Skeletal muscle cell (primary cell): ENCODE measurements at places on chromosomes 6 and 20.

DNA sequence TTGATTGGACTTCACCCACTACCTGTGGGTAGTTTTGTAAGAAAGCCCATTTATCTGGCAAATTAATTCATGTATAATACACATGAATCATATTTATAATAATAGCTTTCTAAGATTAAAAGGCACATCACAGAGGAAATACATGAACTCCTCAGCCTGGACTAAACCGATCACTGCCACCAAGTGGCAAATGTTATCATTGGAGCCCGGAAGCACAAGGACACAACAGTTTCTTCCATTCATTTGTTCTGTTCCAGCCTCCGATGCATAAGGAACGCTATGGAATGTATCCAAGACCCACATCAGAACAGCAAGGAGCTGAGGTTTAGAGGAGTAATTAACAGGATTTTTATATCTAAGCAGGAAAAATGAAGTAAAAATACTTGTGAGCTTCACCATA, 13.9 kb upstream of the IPCEF1 start:
- no peak for DNase-seq

GRCh38 chr20:62504323-62504722, 28.5 kb upstream of the GATA5 start:
- DNase-seq: no peak

DNA sequence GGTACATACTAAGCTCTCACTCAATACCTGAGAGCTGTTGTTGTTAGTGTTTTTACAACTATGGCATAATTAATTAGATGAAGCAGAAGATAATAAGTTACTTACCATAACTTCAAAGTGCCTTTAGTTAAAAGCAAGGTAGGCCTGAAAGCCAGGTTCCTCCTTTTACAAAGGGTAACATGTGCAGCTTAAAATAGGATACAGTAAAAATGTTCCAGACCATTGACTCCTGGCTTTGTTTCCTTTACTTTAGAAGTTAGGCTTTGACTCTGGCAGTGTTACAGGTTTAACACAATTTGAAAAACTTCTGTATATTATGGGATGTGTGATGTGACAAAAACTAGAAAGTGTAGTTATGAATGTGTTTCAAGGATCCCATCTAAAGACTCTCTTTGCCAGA, 522.5 kb downstream of the EPM2A start:
- no peak for DNase-seq

GRCh38 chr6:1761477-1761877, 151.8 kb downstream of the FOXC1 start:
- no peak for DNase-seq

GRCh38 chr20:62142252-62143080, 728 bp downstream of the PSMA7 start:
- no peak for DNase-seq

- DNase-seq: no peak
Observed at GRCh38 chr20:18272451-18272850, 15.9 kb upstream of the ZNF133 start.

DNA sequence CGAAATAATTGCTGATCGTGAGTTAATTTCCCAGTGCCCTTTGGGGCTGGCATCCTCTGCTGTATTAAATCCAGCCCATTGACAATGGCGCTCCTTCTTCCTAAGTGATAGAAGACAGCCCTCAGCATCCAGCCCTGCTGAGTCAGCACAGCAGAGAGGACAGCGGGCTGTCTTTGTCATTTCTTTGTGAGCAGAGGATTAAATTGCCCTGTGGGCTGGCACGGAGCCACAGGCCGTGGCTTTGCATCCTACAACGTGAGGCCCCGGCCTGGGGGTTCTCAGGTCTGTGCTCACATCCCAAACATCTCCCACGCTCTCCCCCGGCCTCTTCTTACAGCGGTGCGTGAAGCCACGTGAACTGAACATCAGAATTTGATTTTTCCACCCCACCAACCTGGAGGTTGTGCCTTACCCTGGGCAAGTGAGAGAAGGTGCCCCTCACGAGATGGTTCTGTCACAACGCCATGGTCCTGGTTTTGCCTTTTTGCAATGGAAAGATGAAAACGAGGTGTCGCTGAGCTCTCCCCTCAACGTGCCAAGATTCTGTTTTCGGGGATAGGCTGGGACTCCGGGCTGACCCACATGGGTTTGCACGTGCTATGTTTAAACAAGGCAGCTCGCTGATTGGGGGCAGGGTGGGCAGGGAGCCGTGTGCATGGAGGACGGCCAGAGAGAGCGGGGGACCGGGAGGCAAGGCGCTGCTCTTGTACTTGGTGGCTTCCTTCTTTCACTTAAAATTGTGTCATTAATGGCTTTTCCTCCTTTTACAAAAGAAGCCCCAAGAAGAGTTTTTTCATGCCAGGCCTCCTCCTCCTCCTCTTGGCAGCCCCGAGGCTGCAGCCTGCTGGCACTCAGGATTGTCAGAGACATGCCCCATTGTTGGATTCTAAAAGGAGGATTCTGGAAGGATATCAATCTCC, 19.5 kb downstream of the CDH4 start:
- DNase-seq: no peak
